NCI-H345 (cell line): ENCODE measurements at places on chromosomes 16 and 17.
A peak's percentile ranks its signal among the peaks of the same experiment; 100 is the strongest.

DNA sequence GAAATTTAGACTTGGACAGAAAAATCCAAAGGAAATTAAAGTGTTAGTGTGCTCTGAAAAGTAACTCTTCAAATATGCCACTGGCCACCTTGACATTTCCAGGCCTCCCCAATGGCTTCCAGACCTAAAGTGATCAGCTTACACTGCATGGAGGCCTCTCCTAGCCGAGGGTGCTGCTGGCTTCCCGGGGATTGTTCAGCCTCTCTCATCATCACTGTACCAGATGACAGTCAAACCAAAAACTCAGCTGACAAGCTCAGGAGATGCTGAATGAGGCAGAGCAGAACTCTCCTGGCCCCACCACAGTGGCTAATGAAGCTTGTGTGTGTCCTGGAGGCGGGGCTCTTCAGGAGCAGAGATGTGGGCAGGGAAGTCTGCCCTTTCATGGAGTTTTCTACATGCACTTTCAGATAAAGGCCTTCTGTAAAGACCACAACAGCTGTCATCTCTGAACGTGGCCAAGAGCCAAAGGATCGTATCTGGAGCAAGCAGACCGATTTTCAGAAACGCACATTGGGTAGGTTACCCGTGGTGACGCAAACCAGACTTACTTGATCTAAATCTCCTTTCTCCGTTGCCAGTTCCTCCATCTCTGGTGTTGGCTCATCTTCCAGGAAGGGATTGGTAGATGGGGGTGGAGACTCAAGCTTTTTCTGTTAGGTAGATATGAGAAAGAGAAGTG, 113.3 kb downstream of the VPS53 start:
- DNase-seq, result no peak

GRCh38 chr17:63549289-63549945, 860 bp upstream of the DCAF7 start:
- no peak for DNase-seq

DNA sequence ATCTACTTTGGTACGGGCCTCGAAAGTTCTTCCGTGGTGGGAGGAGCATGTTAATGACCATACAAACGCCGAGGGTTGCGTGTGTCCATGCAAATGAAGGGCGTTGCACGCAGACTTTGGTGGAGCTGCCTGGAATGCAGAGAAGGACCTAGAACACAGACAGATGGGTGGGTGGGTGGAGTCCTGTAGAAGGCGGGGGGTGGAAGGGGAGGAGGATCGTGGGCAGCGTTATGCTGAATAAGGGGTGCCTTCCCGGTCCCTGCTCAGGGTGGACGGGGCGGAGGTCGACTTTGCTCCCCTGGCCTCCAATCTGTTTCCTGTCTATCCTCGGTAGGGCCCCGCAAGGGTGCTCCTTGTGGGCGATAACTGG, 795 bp upstream of the PAQR4 start:
- no peak for DNase-seq

- DNase-seq, result no peak
Observed at GRCh38 chr17:12737740-12738469, 51.4 kb upstream of the ARHGAP44 start.

- no peak for DNase-seq
Observed at GRCh38 chr16:54033747-54034146, 252.8 kb downstream of the IRX3 start.

DNA sequence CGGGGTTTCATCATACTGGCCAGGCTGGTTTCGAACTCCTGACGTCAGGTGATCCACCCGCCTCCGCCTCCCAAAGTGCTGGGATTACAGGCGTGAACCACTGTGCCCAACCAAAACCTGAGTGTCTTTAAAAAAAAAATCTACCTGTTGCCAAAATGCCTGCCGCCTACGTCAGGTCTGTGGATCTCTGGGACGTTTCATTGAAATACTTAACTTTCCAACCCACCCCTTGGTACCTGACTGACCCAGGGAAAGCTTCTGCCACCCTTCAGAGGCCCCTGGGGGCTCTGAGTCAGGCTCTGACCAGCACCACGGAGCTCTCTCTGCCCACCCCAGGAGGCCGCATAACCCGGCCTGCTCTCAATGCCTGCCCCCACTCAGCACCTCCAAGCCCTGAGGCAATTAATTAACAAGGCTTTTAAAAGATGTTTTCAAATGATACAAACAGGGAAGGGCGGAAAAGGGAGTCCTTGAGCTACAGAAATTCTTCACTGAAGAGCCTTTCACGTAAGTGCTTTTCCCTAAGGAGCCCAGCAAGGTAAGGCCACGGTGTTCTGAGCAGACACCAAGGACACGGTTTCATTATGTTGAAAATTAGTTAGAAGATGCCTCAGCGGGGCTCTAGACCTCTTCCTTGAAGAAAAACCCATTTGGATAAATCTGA, 29.3 kb upstream of the GSG1L start:
- DNase-seq, result no peak

GRCh38 chr16:85201574-85201973, 89.3 kb upstream of the CIBAR2 start:
- no peak for DNase-seq

GRCh38 chr17:50112694-50113093, 17.3 kb downstream of the SAMD14 start:
- DNase-seq, result no peak

- peak; percentile 82 for DNase-seq
Observed at GRCh38 chr16:88924834-88925539, 52.0 kb downstream of the CBFA2T3 start.

DNA sequence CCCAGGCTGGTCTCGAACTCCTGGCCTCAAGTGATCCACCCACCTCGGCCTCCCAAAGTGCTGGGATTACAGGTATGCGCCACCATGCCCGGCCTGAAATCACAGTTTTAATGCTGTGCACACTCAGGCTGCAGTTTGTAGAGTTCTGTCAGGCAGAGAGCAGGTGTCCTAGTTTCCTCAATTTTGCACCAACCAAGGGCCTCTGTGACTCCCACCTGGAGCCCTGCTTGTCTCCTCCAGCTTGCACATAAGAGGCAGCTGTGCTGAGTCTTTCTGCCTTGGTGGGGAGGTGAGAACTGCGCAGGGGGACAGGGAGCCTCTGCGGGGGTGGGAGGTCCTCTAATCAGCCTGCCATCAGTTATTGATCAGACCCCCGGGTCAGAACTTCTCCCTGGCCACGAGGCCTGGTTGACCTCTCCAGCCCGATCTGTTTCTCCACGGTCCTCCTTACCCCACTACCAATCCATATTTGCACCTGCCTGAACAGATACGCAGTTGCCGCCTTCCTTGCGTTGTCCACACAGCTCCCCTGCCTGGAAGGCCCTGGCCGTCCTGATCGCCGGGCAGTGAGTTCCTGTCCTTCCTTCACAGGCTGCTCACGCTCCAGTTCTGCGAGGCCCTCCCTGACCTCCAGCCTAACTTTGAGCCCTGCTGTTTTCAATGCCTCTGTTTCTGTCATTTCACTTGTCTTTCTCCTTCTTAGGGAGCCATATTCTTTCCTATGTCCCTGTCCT, 48.1 kb upstream of the SIAH1 start:
- no peak for DNase-seq

- no peak for DNase-seq
Observed at GRCh38 chr17:49910094-49910857, 58.7 kb upstream of the DLX4 start.

DNA sequence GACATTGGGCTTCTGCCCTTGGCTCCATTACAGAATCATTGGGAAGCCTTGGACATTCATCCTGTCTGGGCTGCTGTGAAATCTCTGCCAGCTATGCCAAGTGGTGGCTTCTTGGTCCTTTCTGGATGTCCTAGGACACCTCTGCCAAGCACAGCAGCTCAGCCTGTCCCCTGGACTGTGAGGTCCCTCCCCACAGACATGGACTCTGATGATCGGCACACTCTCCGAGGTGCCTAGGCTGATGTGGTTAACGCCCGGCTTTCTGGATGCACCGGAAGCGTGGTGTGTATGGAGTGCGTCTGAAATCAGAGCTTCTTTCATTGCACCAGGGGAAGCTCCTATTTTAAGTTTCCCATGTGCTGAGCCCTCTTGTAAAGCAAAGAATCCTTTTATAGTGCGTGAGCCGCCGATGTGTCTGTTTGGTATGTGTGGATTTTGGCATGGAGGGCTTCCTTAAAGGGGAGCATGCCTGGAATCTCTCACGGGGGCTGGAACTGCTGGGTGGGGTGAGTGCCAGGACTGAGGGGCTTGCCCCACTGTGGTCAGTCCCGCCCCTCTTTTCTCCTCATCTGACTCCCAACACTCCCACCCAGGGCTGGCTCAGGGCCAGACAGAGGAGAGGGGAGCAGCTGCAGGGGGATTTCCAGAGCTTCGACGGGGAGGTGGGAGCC, 7.0 kb upstream of the ARHGAP23 start:
- no peak for DNase-seq

DNA sequence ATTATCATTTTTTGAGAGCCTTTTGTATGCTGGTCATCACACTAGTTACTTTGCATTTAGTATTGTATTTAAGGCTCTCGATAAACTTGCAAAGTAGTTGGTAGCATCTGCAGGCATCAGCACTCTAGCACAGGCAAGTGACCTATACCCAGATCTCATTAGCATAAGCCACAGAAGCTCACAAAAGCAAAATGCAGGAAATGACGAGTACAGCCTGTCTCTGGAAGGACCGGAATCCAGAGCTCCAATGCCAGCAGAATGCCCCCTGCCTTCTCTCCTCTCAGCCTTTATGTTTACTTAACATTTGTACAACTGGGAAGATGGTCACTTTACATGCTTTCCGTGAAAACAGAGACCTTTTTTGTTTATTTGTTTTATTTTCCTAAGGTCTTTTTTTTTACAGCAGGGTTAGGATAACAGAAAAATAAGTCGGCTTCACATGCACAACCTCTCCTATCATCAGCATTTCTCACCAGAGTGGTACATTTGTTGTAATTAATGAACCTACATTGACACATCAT, 45.4 kb upstream of the MYOCD start:
- peak; percentile 1 for DNase-seq

- no peak for DNase-seq
Observed at GRCh38 chr17:78652913-78653312, 75.7 kb upstream of the DNAH17 start.

DNA sequence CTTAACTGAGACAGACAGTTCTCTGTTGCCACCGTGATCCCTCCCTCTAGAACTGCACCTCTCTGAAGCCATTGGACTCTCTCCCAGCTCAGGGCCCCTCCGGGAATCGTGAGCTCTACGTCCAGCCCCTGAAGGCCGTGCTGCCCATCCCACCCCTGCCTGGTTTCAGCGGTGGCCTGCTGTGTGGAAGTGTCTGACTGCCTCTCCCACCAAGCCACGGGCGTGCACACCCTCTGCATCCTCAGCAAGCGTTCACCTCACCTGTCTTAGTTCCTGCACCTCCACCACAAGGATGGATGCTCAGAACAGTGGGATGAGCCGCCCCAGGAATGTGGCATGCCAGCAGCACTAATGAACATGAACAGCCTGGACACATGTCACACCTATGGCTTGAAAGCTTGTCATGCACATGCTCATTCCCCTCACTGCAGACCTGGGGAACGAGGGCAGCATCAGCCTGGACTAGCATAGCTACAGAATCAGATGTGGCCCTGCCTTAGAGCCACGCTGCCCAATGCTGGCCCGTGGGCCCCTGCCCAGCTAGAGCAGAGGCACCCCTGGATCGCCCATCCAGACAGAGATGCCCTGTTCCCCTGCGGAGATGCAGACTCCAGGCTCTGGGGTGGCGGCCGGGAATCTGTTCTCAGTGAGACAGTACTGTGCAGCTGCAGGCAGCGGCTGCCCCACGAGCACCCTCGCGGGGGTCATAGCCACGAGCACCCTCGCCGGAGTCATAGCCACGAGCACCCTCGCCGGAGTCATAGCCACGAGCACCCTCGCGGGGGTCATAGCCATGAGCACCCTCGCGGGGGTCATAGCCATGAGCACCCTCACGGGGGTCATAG, 73.7 kb upstream of the CHMP6 start:
- no peak for DNase-seq

GRCh38 chr17:59427425-59427921, 96.0 kb downstream of the YPEL2 start:
- DNase-seq, result no peak

DNA sequence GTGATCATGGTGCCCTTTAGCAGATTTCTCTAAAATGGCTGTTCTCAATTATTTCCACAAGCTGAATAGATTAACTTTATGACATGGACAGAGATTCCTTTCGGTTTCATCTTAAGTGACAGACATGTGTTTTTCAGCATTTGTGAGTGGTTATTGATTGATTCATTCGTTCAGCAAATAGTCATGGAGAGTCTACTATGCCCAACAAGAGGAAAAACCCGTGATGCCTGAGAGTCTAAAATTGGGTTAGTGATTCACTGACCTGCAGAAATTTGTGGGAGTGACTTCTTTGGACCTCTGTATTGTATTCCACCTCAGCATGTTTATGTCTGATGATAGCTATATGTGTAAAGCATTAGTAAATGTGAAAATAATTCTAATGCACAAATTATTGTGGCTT, 28.0 kb upstream of the DUSP14 start:
- no peak for DNase-seq

DNA sequence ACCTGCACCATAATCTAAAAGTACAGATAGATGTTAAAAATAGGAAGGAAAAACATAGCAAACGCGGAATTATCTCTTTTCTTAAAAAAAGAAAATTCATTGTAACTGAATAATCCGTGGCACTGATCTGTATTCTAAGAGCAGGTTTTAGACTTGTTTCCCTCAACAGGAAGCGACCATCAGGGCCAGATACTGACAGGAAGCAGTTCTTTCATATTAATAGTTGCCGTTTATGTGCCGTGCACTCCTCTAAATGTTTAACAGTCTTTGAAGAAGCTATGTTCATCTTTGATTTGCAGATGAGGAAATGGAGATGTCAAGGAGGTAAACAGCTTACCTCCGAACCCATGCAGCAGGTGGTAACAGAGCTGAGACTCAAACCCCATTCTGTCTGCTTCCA, 23.6 kb downstream of the DYNLRB2 start:
- DNase-seq, result no peak

DNA sequence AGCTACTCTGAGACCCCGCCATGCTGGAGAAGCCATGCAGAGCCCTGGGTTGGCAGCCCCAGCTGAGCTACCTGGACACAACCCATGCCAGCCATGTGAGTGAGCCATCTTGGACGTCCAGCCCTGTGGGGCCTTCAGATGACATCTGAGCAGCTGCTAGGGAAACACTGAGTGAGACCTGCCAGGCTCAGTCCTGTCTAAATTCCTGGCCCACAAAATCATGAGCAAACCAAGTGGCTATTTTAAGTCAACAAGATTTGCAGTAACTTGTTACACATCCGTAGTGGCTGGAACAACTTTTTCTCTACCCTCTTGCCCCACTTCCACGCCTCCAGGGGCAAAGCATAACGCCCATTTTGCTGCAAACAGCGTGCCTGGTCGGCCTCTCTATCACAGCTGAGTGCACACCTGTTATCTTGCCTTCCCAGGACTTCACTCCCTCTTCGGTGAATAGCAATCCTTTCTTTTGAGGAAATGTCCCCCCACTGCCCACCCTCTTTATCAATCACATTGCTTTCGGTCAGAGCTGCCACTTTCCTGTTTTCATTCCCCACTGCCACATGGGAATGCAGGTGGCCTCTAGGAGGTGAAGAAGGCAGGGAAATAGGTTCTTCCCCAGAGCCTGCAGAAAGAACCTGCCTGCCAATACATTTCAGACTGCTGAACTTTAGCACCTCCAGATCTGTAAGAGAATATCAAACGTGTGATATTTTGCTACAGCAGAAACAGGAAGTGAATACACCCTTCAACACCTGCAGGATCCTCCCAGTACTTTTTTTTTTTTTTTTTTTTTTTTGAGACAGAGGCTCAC, 7.4 kb upstream of the SCIMP start:
- no peak for DNase-seq

- DNase-seq, result no peak
Observed at GRCh38 chr16:87765473-87765775, 362 bp downstream of the KLHDC4 start.
